Activated CD8-positive, alpha-beta memory T cell treated with anti-CD3 and anti-CD28 coated beads for 1 hour (primary cell): ENCODE measurements at places on chromosomes 1 and 21.

GRCh38 chr1:2496087-2496622, 20.1 kb downstream of the PLCH2 start:
- no peak for DNase-seq

- DNase-seq, result no peak
These were observed 21.0 kb downstream of the RCC1 start for GRCh38 chr1:28526886-28527285.

- DNase-seq, result no peak
These were observed 65.2 kb upstream of the LRRC8D start for GRCh38 chr1:89755591-89755990.

- DNase-seq, result no peak
These were observed at the start of gene HTR1D for GRCh38 chr1:23217421-23218115. Gene HTR1D (minus strand): TSS chr1:23217502. CDS start chr1:23194219, 23,283 bp downstream.

GRCh38 chr1:76080552-76081079, 6.1 kb downstream of the ST6GALNAC3 start:
- no peak for DNase-seq

DNA sequence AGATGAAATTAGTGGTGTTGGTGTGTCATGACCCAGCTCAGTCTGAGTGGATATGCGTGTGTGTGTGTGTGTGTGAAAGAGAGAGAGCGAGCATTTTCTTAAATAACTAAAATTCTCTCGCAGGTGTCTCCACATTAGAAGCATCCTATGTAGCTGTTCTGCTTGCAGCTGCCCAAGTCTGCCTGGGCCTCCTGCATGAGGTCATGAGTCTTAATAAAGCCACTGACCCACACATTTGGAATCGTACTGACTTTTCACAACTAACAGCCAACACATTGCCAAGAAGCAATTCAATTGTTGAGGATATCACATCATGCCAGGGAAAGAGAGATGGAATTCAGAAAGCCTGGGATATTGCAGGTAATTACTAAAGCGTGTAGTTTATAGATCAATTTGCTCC, 238.2 kb upstream of the AJAP1 start:
- no peak for DNase-seq

- DNase-seq, result no peak
These were observed 67.9 kb upstream of the ZBTB40 start for GRCh38 chr1:22383526-22384294.
